Astrocyte (in vitro differentiated cells and primary cell): ENCODE measurements at places on chromosomes 1 and 21. TPM values are rescaled to one million over a fixed set of nuclear protein-coding genes. Genes with fewer than 3 reads are reported as not detected.

Gene LINGO4
- total RNA-seq, result not detected in 2 replicates

Gene DENND2D
- 0.18 TPM in 1 of 2 replicates, not detected in the other for total RNA-seq

Gene ANGPTL7
- 0.70 and 0.86 TPM in 2 replicates for total RNA-seq

- no peak for DNase-seq
These were observed 38.6 kb downstream of the ITSN1 start for GRCh38 chr21:33680870-33681269.

Gene HSD3B1
- 0.61 and 2.8 TPM in 2 replicates for total RNA-seq

Gene SHISA4
- 9.8 and 10.1 TPM in 2 replicates for total RNA-seq

DNA sequence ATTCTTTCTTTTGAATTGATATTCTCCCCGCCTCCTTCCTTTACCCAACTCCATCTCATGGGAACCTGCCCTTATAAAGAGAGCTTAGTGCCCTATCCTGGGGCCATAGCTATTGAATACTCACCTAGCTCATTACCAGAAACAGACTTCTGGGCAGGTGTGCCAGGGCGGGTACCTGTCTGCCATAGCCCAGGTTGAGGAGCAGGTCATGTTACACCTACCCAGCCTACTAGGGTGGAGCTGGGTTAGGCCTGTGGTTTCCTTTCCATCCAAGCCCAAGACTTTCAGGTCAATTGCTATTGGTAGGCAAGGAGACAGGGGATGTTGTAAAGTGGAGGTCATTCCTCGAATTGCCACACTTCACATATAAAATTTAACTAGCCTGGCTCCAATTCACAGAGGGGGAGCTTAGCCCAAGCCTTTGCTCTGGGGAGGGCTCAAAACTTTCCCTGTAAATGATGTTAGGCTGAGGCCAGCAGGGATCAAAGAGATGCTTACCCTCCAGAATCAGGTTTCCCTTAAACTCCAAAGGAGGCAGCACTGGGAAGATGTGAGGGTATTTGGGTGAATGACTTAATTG is 87.1 kb upstream of the IPO9 start:
- DNase-seq, result no peak

Gene FALEC
- 0.43 TPM in 1 of 2 replicates, not detected in the other for total RNA-seq

GRCh38 chr1:104592926-104593325 is 843.2 kb downstream of the AMY1C start:
- no peak for DNase-seq

Gene ENSA
- total RNA-seq, result 83.9 and 99.6 TPM in 2 replicates

DNA sequence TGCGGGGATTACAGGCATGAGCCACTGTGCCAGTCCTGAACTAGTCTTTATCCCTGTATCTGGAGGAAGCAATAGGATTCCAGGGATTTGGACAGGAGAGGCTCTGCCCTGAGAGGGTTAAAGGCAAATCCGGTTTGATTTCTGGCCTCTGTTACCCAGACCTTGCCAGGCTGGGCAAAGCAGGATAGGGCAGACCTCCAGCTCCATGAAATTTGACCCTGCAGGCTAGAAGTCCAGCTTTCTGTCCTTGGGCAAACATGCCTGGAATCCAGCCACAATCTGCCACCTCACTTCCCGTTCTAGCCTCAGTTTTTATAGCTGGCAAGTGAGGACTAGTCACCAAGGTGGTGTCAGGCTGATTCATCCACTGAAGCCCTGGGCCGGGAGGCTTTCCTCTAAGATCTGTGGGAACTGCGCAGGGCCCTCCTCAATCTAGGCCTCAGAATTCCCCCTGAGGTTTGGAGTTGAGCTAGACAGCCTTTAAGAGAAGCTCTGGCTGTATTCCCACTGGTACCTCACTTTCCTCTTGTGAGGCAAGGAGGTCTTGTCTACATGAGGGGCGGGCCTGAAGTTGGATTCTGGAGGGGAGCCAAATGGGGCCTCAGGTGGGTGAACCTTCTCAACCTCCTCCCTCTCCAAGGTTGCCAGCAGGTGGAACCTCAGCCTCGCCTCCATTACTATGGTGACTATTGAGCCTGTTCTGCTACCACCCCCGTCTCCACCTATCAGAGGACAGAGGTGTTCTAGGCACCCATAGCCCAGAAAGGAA is 7.0 kb upstream of the P3R3URF start:
- peak; percentile 89 for DNase-seq

GRCh38 chr1:58833166-58833565 is 49.3 kb upstream of the JUN start:
- DNase-seq, result no peak

GRCh38 chr1:69438056-69438795 is 129.5 kb upstream of the LRRC7 start:
- DNase-seq, result no peak

- peak; percentile 24 for DNase-seq
These were observed 231.1 kb downstream of the CACNA1E start for GRCh38 chr1:181714428-181714827.

GRCh38 chr1:217911908-217912307 is 280.8 kb downstream of the SPATA17 start:
- DNase-seq, result no peak

DNA sequence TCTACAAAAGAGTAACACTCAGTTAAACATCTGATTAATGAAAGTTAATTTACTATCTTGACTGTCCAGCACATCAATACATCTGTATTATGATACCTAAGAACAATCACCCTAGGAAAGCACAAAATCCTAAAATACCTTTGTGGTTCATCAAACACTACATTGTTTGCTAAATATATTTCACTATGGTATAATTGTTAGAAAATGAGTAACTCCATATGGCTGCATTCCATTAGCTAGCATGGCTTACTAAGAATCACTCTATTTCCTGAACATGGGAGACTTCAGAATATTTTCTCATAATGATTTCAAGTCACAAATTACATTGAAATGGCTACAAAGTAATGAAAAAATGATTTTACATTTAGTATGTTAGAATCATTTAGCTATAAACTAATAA is 12.5 kb downstream of the TRMT1L start:
- peak; percentile 45 for DNase-seq

Gene FTCD
- 1.9 and 2.0 TPM in 2 replicates for total RNA-seq

GRCh38 chr1:241770115-241770514 is 77.9 kb upstream of the EXO1 start:
- no peak for DNase-seq

DNA sequence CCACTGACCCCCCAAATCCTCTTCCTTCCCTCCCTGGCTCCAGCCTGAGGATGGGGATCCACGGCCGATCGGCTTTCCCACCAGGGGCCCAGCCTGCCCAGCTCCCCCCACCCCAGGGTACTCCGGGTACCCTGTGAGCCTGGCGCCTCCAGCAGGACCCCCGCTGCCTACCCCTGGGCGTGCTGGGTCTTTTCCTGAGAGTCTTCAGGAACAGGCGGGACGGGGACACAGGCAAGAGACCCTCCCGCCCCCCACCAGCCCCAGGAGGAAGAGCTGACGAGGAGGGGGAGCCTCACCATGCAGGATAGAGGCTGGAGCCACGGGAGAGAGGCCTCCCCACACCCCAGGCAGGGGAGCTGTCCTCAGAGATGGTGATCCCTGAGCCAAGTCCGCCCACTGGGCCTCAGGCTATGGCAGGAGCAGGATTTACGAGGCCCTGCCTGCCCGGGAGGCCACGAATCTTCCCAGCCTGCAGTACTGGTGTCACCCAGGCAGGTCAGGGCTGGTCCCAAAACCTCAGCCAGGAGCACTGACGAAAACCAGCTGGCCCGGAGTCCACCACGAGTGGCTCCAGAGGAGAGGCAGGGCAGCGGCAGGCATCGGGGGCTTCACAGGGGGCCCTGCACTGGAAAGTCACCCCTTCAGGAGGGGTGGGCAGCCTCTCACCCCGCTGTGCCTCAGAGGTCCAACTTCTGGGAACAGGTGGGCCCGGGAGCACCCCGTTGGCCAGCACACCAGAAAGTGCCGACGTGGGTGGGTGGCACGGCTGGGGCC is 58.0 kb downstream of the MEGF6 start:
- no peak for DNase-seq

- DNase-seq, result no peak
These were observed 73.1 kb upstream of the GALNT2 start for GRCh38 chr1:229993894-229994293.

Gene ECM1
- total RNA-seq, result 26.0 and 27.4 TPM in 2 replicates

Gene CLCN6
- total RNA-seq, result 16.7 and 22.4 TPM in 2 replicates

- no peak for DNase-seq
These were observed at the start of gene ACTN2 for GRCh38 chr1:236685917-236686814. Gene ACTN2 (plus strand): TSS chr1:236686499. CDS start chr1:236686674, 175 bp downstream.

Gene AMY2B
- 1.7 and 2.1 TPM in 2 replicates for total RNA-seq

DNA sequence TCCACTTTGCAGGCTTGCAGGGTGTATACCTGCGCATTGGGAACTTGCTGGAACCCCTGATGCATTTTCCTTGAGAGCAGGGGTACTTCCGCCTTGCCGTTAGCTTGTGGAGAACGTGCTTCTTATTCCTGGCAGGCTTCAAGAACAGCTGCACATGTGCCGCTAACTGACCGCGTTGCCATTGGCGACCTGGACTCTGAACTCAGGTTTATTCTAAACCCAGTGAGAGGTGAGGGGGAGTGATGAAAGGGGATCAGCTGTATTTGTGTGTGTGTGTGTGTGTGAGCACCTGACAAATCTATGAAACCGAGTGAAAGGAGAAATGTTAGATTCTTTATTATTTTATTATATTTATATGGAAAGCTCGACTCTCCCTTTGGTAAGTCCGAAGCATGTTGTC is 128.6 kb downstream of the HUNK start:
- no peak for DNase-seq

- DNase-seq, result no peak
These were observed 31.1 kb downstream of the CHODL start for GRCh38 chr21:18275781-18276180.

GRCh38 chr1:242432491-242433095 is 91.9 kb downstream of the PLD5 start:
- DNase-seq, result no peak

Gene CFHR5
- not detected in 2 replicates for total RNA-seq

DNA sequence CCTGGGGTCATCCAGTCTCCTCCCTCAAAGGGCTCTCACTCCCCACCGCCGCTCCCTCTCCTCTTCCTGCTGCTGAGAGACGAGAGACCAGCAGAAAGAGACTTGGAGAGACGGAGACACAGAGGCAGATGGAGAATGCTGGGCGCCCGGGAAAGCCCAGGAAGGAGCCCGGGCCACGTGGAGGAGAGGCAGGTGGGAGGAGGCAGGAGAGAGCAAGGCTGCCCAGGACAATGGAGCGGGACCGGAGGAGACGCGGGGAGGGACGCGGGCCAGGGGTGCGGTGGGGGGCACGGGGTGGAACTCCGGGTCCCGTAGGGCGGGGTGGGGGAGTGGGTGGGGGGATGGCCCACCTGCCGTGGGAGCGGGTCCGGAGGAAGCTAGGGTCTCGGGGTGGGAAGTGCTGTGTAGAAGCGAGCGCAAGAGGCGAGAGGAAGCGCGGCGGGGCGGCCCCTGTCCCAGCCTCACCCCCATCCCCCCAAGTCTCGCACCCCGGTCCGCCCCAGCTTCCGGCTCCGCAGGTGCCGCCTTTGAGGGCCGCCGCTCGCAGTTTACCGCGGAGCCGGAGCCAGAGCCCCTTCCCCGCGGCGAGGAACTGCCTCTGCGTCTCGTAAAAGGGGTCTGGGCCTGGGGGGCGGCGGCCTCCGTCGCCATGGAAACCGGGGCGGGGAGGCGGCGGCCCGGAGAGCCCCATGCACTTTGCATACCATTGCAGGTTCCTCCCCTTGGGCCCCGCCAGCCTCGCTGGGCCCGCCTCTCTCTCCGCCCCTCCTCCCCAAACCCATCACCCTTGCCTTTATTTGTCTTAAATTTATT is 11.7 kb upstream of the EPHA2 start:
- DNase-seq, result no peak
